ENCODE measurements at places on chromosomes 3 and 15.
A peak's percentile ranks its signal among the peaks of the same experiment; 100 is the strongest.

DNA sequence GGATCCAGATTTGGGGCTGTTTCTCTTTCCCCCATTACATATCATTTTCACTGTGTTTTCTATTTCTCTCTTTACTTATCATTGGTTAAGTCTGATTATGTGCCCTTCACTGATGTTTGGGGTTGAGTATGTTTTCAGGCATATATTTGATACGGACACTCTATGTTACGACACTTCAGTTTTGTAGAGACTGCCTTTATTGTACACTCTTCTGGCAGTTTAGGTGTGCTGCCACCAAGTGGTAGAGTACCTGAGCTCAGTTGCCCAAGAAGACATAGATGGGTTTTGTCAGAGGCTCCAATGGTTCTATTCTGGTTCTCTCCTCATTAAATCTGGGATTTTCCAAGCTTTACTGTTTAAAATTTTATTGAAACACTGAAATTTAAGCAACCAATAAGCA, 255.0 kb upstream of the ROPN1 start:
- DNase-seq = peak; percentile 14

GRCh38 chr15:95944193-95944592, 386.3 kb upstream of the NR2F2 start:
- DNase-seq = no peak

DNA sequence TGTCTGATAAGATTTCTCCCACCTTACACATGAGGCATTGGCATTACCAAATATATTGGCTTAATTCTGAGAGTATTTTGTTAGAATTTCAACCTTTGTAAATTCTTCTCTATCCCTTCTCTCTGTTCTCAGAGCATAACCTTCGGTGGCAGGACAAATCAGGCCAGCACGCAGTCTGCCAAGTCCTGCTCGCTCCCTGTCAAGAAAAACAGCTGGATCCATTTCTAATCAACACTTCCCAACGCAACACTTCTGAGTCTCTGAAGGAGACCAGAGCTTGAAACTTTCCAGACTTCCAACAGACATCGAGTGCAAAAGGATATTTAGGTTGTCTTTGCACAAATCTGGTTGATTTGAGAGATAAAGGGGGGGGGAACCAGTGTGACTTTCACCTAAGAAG, 125.7 kb downstream of the SV2B start:
- no peak for DNase-seq

DNA sequence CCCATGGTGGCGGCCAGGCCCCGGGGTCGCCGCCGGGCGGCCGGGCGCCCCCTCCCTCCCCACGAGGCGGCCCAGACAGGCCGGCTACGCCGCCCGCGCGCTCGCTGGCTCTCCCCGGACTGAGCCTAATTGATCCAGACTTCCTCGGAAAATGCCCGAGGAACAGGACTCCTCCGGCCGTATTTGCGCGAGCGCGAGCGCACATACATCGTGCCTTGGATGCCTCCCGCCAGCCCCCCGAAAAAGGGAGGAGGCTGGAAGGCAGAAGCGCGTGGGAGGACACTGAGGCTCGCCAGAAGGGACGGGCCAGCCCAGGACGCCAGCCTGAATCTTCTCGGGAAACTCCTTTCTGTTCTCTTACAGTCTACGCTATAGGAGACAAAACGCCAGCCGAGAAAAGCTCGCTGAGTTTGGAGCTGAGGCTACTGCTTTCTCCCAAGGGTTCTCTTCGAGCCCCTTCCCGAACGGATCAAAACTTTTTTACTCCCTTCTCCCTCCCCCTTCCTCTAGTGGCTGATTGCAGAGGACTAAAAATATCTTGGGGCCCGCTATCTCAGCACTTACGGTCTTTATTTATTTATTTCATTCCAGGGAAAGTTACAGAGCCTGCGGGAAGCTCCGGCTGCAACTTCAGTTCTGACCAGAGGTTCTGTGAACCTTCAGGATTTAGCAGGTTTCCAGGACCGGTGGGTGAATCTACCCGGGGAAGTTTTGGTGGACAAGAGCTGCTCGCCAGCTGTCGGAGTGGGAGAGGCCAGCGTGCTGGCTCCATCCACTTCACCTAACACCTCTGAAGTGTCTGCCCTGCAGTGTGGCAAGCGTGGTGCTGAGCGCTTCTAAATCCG, at the start of gene PDZRN3:
Gene PDZRN3 (minus strand): TSS at position 121 of the 845 bp plus-strand sequence.
- no peak for DNase-seq

DNA sequence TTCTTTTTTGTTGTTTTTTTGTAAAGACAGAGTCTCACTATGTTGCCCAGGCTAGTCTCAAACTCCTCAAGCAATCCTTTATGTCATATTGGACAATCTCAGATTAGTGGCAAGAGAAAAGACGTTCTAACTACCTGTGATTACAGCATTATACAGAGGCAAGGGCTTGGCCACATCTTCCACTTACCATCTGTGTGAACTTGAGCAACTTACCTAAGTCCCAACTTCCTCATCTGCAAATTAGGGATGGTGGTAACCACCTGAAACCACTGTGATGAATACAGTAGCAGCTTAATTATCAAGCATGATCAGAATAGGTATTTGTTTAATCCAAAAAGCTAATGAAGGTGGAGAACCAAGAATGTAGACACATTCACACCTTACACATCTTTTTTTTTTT, 16.1 kb downstream of the LRRC2 start:
- no peak for DNase-seq

DNA sequence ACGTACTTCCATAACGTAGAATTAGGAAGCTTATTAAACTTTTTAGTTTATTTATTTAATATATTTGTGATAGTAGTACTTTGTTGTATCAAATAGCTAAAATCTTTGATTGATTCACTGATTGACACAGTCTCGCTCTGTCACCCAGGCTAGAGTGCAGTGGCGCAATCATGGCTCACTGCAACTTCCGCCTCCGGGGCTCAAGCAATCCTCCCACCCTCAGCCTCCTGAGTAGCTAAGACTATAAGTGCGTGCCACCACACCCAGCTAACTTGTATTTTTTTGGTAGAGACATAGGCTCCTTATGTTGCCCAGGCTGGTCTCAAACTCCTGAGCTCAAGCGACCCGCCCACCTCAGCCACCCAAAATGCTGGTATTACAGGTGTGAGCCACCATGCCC, 5.7 kb downstream of the APH1B start:
- peak; percentile 92 for DNase-seq

- no peak for DNase-seq
Measured at GRCh38 chr15:80837006-80837405, 57.8 kb downstream of the CEMIP start.

DNA sequence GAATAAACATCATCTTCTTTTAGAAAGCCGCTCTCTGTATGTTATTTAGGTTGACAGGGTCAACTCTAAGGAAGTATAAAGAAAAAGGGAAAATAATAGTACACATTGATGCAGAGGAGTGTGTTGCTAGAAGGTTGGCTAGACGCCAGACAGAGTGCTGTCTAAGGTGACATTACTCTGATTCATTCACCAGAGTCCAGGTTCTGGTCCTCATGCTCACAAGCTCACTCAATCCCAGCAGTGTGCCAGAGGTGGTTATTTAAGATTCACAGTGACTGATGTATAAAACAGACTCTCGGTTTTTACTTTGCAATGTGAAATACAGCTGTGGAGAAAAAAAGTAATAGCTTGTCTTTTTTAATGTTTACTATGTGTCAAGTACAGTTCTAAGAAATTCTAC, 1.7 kb downstream of the CFAP44 start:
- DNase-seq = no peak

DNA sequence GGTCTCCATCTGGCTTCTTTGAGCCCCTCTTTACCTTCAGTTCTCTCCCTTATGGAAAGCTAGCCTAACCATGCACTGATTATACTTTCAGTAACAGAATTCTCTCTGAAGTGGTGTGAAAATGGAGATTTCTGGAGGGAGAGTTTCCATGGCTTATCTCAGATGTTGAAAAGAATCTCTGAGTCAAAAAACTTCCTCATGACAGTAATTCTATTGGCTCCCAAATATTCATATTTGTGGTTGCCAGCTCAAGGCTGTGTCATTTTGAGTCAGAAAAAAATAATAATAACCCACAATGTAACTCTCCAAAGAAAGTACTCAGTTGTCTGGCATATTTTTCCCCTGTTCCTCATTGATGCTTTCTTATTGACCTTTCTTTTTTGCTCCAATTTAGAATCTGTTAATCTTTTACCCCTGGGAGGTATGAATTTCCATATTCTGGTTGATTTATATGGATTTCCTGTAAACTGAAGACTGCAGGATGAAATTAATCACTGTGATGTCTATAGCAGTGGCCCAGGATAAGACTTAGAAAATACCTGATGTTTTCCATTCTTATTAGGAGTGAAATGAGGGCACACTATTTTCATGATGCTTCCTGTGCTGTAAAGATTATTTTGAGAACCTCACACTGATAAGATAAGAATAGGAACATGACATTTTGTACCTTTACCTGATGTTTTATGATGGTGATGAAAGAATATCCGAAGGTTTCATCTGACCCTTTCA, 149.5 kb upstream of the EPHA3 start:
- no peak for DNase-seq

GRCh38 chr15:51619331-51620035, 3.1 kb downstream of the DMXL2 start:
- peak; percentile 97 for DNase-seq

- DNase-seq = no peak
Measured at GRCh38 chr15:48103647-48104046, 17.1 kb upstream of the SLC24A5 start.

DNA sequence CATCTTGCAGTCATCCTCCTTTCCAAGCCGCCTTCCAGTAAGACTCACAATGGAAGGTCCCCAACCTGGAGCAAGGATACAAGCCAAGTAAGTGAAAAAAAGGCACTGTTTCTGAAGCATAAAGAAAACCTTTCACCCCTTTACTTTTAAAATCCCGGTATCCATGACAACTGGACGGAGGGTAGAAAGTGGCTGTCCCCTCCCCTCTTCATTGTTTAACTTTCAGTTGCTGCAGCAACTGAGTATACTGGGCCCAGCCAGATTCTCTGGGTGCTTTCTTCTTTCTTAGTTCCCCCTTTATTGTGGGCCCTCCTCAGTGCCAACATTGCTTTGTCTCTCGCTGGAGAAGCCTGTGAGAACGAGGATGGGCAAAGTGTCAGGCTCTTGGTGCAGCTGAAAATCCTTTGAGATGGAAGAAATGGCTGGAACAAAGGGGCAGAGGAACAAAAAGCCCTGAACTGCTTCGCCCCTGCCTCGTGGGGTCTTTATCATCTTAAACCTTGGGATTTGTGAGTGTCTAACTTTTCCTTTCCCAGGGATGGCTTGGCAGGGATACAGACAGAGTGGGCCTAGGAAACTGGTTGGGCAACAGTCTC, 224.0 kb upstream of the RGMA start:
- no peak for DNase-seq

- DNase-seq = peak; percentile 62
Measured at GRCh38 chr15:74768771-74769342, 13.0 kb upstream of the CSK start.

- peak; percentile 84 for DNase-seq
Measured at GRCh38 chr3:129893581-129894070, at the start of gene TMCC1. TSS of gene TMCC1 (minus strand) at chr3:129893711.

GRCh38 chr15:39959411-39959810, 25.5 kb downstream of the EIF2AK4 start:
- no peak for DNase-seq

DNA sequence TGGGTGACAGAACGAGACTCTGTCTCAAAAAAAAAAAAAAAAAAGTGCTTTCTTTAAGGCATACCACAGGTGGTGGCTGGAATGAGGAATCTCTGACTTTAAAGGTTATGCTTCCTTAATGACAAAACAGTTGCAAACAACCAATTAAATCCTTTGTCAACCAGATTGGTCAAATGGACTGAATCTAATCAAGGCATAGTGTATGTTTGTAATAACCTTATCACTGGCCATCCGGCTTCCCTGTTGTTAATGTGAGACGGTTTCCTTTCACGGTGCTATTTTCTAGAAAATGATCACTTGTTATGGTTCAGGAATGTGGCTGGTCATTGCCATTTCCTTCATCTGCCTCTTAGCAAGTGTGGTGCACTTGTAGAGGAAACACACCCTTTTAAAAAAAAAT, 75.9 kb downstream of the FLNB start:
- no peak for DNase-seq

DNA sequence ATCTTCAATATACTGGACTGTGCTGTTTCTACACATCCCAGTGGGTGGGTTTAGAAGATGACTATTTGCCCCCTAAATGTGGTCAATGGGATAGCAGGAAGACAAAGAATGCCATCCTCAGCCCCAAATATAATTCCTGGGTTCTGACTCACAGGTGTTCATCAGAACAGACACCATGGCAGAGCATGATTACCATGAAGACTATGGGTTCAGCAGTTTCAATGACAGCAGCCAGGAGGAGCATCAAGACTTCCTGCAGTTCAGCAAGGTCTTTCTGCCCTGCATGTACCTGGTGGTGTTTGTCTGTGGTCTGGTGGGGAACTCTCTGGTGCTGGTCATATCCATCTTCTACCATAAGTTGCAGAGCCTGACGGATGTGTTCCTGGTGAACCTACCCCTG, 3.0 kb downstream of the CXCR6 start:
- DNase-seq = no peak

DNA sequence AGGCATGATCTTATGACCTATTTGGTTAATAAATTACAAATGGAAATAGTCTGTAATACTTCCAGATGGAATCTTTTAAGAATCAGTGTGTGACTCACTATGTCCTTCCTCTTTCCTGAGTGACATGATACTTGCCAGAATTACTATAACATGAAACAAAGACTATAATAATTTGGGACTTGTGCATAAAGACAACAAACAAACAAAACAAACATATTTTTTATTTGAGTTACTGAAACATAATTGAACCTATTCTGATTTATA, 1268.1 kb downstream of the OTOL1 start:
- DNase-seq = no peak

- DNase-seq = no peak
Measured at GRCh38 chr15:43930079-43930478, 103.3 kb downstream of the WDR76 start.

DNA sequence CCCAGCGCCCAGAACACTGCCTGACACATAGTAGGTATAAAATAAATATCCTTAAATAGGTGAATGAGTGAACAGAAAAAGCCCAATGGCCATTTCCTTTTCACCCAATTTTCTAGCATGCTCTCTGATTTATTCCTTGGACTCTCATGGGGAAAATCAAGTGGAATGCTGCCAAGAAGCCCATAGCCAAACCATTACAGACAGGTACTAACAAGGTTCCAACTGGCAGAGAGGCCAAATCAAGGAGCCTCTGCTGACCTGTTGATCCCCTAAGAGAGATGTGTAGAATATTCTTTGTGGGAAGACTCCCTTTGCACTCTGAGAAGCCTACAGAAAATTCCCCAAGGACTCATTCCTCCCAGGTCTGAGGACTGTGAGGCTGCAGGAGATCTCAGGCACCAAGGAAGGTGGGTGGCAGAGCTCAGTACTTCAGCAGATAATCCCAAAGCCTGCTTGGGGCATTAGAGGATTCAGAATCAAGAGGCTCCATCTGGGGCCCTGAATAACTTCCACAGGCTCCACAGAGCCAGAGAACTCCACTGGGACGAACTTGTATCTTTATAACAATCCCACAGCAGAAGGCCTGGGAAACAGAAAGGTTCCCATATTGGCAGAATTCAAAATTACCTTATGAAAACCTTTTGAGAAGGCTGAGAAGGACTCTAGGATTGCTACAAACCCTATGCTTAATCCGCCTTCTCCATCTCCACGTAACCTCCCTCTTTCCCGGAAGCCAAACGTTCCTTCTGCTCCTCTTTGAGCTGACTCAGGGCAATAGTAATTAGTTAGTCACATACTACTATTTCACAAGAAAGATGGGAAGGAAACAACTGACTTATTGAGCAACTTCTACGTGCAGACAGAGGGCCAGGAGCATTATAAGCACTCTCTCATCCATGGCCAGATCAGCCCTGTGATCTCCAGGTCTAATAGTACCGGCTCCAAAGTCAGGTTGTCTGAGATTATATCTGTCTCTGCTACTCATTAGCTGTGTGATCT, 34.5 kb downstream of the PRICKLE2 start:
- DNase-seq = no peak
